Substantia nigra (tissue), 51 donors: ENCODE measurements at places on chromosomes 16 and 17.

DNA sequence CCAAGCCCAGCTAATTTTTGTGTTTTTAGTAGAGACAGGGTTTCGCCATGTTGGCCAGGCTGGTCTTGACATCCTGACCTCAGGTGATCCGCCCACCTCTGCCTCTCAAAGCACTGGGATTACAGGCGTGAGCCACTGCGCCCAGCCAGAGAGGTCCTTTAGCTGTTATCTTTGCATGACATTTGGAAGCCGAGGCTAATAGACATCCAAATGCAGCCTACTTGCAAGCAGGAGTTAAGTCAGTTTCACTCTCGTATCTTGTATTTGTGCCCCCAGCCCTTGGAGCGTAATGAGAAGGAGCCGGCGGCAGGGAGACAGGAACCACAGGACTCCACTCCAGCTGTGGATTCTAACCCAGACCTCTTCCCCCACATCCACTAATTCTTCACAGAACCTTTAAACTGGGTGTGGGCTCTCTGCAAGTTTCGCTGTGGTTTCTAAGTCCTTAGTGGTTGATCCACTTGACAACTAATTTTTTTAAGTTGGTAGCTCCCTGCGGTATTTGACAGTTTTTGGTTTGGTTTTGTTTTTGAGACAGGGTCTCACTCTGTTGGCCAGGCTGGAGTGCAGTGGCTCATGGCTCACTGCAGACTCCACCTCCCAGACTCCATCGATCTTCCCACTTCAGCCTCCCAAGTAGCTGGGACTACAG is 3.1 kb upstream of the CYTH1 start:
- DNase-seq = no peak

- DNase-seq = no peak
Measured at GRCh38 chr16:80932708-80933095, 74.0 kb downstream of the CMC2 start.

DNA sequence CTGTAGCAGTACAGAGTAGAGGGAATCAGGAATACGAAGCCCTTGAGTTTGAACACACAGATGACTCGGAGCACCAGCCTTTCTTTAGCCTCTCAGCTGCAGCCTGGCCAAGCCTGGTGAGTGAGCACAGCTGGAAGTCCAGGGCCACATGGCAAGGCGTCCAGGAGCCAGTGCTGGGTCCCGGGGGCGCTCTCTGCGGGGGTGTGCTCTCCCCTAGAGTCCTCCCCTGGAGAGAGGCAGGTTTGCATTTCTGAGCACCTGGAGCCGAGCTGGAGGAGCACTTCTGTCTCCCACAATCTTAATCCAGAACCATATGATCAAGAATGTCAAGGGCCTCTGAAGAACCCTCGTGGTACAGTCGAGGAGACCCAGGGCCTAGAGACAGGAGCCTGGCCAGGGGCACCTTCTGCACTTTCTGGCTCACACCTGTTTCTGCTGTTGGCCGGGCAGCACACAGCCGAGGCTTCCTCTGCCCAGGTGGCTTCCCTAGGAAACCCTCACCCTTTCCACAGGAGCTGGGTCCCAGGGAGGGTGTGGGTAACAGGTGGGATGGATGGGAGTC is 78.3 kb downstream of the PLD6 start:
- no peak for DNase-seq

- no peak for DNase-seq
Measured at GRCh38 chr17:76469076-76469990, 1.9 kb downstream of the AANAT start.

GRCh38 chr16:91484-91883 is 13.5 kb downstream of the MPG start:
- no peak for DNase-seq

DNA sequence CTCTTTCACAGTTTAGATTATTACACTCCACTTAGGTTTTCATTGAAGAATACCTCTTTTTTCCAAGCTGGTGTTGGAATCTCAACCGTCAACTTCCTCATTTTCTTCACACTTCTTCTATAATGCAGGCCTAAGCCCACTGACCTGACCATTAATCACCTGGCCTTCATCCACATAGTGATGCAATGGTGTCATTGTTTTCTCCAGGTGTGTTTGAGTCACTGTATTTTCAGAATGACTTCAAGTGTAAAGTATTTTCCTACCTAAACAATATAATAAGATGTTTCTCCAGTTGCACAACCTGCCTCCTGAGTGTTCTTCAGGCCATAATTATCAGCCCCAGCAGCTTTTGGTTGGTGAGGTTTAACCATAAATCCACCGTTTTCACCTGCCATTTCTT is 1675.1 kb downstream of the TP53TG3F start:
- DNase-seq = no peak

- DNase-seq = no peak
Measured at GRCh38 chr16:72876221-72876620, 171.7 kb downstream of the ZFHX3 start.

GRCh38 chr16:55471448-55472097 is 7.4 kb upstream of the MMP2 start:
- no peak for DNase-seq
